ENCODE measurements at places on chromosomes 6 and 20.

DNA sequence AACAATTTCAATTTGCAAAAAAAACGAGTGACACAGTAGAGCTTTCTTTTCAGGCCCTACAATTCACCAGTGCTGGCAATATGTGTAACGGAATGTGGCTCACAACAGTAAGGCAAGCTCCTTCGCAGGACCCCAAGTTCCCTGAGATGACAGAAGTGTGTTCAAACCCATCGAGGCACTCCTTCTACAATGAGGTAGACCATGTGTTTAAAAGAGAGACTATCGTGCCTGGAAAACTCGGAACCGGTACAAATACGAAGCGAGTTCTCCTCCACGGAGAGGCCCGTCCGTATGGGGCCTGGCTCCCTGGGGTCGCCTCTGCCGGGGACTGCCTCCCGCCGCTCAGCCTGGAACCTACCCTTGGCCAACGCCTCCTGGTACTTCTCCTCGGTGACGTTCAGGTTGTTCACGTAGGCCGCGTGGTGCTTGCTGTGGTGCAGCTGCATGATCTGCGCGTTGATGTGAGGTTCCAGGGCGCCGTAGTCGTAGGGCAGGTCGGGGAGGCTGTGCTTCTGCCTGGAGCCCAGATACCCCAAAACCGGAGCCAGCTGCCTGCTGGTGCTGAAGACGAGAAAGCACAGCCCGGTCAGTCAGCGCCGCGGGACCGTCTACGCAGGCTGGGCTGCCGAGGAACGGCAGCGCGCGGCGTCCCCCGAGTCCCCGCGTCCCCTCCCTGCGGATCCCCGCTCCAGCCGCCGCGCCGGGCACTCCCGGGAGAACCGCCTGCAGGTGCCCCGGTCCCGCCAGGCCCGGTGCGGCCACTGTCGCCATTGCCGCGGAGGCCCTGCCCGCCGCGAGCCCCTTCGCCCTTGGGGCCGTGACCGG is 526 bp downstream of the SOD2 start:
- peak; percentile 29 for DNase-seq

- DNase-seq, result no peak
These were observed 1.6 kb downstream of the TMEM14A start for GRCh38 chr6:52672412-52673025.

GRCh38 chr6:66230591-66230990 is 523.6 kb upstream of the EYS start:
- no peak for DNase-seq

- DNase-seq, result no peak
These were observed 25.8 kb downstream of the ADGRF5 start for GRCh38 chr6:46895930-46896329.

GRCh38 chr6:127202676-127203075 is 64.0 kb upstream of the RNF146 start:
- no peak for DNase-seq

GRCh38 chr6:106168097-106168888 is 82.2 kb downstream of the PRDM1 start:
- DNase-seq, result no peak

DNA sequence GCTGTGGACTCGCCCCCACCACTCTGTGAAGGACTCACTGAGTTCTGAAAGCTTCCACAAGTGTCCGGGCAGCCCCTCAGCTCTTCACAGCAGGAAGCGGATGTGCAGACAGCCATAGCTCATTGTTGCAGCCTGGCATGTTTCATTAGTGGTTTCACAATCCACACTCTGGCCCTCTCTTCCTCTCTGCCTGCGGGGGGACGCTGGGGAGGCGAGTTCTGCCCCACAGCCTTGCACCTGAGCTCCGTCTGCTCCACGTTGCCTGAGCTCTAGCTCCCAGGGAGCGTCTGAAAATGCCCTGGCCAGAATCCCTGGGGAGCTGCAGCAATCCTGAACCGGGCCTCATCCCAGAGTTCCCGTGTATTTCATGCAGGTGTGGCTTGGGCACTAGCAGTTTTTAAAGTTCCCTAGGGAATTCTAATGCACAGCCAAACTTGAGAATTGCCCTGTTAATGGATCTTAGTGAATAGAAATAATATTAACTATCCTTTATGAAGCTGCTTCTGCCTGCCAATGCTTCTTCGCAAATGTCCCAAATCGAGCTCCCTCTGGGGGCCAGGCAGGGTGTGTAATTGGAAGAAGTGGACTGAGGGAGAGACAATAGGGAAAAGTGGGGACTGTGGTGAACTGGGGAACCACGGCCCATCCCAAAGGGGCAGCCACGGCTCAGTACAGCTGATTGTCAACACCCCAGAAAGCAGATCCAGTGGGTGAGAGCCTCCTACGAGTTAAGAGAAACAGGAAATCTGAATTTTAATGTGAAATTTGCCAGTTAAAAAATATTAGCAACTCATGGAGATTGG is 51.5 kb downstream of the CTCFL start:
- DNase-seq, result no peak

GRCh38 chr6:18586133-18586532 is 199.0 kb downstream of the RNF144B start:
- no peak for DNase-seq

DNA sequence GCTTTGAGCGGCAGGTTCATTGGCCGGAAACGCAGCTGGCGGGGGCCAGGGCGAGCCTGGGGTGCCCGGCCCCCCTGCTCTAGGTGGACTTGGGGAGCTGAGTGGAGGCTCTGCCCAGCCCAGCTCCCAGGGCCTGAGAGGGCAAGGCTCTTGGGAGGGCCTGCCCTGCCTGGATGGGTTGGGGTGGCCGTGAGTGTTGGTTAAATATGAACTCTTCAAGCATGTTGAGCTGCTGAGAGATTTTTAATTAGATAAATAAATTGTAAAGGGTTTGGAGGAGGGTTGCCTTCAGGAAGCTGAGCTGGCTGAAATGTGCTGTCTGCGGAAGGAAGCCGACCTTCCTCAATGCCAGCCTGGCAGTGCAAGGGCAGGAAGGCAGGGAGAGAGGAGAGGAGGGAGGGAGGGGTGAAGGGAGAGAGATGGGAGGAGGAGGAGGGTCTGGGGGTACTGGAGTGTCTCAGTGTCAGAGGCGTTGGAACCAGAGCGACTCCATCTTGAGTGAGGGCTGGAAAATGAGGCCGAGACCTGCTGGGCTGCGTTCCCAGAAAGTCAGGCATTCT is 39.4 kb upstream of the PMEPA1 start:
- no peak for DNase-seq

- DNase-seq, result no peak
These were observed 15.4 kb downstream of the EZR start for GRCh38 chr6:158803733-158804143.

DNA sequence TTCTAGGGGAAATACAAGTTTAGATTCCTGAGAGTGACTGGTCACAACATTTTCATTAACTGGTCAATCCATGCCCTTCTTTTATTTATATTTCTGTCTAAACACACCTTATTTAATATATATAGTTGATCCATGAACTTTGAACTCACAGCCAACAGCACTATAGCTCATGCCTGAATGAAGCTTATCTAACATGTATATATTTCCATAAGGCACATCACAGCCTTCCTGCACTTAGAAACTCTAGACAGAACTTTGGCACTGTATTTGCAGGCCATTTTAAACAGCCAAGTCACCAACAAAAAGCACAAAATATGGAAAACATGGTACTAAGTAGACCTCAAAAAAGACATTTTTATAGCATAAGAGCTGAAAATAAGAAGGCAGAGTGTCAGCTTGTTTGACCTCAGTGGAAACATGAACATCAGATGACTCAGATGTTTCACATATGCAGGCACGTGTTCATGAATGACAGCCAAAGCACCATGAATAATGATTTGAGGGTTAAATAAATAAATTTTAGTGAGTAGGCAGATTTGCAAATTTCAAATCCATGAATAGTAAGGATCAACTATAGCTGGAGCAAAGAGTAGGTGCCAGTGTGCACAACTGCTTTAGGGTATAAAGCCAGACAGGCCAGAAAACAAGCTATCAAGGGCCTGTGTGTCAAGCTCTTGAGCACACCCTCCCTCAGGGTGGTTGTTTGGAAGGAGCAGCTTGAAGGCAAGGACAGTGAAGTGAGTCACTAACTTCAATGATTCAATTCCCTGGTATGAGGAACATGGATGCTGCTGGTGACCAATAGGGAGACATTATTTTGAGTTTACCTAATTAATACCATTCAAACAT is 88.9 kb upstream of the NT5E start:
- no peak for DNase-seq

GRCh38 chr6:28336284-28337120 is 554 bp upstream of the ZSCAN31 start:
- no peak for DNase-seq

GRCh38 chr6:13089296-13089994 is 238.9 kb downstream of the TBC1D7 start:
- DNase-seq, result no peak
